Posterior vena cava (tissue), 2 donors: ENCODE measurements at places on chromosomes 16 and 17.

GRCh38 chr16:87050142-87050541 is 267.1 kb downstream of the C16orf95 start:
- peak; percentile 29 for DNase-seq

GRCh38 chr16:30445149-30445407 is 596 bp downstream of the SEPHS2 start:
- DNase-seq = no peak

GRCh38 chr17:21007646-21008045 is 35.2 kb downstream of the USP22 start:
- peak; percentile 7 for DNase-seq

GRCh38 chr17:56717471-56717870 is 116.2 kb downstream of the C17orf67 start:
- no peak for DNase-seq

GRCh38 chr17:42809250-42809649 is 10.6 kb downstream of the CNTD1 start:
- DNase-seq = no peak

DNA sequence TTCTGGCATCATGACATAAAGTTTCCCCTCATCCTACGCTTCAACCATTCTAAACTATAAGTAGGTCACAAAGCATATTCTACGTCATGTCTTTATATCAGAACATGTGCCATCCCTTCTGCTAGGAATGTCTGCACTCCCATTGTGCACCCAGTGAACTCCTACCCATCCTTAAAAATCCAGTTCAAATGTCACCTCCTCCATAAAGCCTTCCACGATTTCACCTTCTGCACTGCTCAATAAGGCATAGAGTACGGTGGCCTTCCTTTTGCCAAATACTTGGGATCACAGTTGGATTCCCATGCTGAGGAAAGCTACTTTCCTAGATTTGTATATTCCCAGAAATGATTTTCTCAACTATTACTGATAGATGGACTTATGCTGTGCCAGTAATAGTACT is 186.3 kb upstream of the ZKSCAN2 start:
- no peak for DNase-seq

- DNase-seq = no peak
Measured at GRCh38 chr17:7435676-7436555, 681 bp downstream of the TMEM102 start.

DNA sequence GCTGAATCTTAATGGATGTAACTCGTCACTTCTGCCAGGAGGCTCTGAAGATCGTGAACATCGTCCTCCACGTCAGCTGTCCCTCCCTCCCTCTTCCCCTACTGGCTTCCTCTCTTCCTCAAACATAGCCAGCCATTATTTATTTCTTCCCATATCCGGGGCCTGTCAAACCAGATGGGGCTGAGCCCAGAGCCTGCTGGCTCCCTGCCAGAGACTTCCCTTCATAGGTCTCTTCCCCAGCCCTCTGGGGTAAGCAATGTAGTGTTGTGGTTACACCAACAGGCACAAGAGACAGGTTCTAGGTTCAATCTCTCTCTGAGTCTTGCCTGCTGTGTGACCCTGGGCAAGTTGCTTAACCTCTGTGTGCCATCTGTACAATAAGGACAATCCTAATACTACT is 40.1 kb upstream of the ZFP90 start:
- no peak for DNase-seq

GRCh38 chr17:34227707-34228106 is 27.4 kb upstream of the CCL2 start:
- no peak for DNase-seq

- no peak for DNase-seq
Measured at GRCh38 chr16:57039148-57039812, 49.9 kb downstream of the NLRC5 start.
